ENCODE measurements at places on chromosomes 13 and 19.

DNA sequence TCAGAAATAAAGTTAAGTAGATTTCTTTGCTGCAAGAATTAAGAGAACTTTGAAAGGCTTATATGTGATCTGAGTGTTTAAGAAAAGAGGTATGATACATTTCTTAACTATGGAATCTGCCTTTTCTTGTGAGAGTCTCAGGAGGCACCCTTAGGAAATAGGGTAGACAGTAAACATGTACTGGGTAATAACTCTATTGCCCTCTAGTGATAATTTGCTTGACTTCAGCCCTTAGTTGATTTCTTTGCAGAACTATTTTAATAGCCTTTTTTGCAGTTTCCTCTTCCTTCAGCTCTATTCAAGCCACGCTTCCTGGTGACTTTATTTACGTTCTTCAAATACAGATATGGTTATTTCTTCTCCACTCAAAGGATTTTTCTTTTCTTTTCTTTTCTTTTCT lies 37.0 kb upstream of the CCNA1 start:
- no peak for DNase-seq

- DNase-seq: no peak
Measured at GRCh38 chr13:59671881-59672280, 491.8 kb downstream of the DIAPH3 start.

DNA sequence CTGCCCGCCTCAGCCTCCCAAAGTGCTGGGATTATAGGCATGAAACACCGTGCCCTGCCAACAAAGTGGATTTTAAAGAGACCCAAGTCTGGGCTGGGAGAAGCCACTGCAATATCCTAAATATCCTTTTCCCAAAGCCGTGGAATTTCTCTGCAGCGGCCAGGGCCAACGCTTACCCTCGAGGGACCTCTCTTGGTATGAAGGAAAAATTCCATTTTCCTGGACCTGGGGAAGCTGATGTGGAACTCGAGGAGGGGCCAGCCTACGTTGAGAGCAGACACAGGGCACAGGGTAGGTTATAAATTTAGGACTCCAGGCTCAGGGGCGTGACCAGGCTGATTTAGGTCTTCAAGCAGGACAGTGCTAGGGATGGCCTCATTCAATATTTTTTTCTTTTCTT lies 17.7 kb upstream of the UPF1 start:
- DNase-seq: no peak

GRCh38 chr13:102461302-102461701 lies 59.5 kb upstream of the FGF14 start:
- no peak for DNase-seq

GRCh38 chr13:80642641-80643040 lies 301.7 kb upstream of the SPRY2 start:
- DNase-seq: no peak

DNA sequence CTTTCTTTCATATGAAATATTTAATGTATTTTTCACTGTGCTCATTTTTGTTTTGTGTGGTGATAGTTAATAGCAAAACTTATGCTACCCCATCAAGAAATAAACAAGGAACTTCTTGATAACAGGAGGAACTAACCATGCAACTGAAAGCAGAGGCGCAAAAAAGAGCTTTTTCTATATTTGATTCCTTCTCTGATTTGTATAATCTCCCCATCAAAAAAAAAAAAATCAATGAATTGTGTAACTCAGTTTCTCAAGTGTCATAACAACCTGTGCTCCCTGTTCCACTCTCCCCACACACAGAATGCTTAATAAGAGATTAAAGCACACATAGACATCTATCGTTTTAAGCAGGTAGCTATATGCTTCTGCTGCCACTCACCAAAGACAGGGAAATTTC lies 67.3 kb upstream of the MED4 start:
- DNase-seq: no peak

DNA sequence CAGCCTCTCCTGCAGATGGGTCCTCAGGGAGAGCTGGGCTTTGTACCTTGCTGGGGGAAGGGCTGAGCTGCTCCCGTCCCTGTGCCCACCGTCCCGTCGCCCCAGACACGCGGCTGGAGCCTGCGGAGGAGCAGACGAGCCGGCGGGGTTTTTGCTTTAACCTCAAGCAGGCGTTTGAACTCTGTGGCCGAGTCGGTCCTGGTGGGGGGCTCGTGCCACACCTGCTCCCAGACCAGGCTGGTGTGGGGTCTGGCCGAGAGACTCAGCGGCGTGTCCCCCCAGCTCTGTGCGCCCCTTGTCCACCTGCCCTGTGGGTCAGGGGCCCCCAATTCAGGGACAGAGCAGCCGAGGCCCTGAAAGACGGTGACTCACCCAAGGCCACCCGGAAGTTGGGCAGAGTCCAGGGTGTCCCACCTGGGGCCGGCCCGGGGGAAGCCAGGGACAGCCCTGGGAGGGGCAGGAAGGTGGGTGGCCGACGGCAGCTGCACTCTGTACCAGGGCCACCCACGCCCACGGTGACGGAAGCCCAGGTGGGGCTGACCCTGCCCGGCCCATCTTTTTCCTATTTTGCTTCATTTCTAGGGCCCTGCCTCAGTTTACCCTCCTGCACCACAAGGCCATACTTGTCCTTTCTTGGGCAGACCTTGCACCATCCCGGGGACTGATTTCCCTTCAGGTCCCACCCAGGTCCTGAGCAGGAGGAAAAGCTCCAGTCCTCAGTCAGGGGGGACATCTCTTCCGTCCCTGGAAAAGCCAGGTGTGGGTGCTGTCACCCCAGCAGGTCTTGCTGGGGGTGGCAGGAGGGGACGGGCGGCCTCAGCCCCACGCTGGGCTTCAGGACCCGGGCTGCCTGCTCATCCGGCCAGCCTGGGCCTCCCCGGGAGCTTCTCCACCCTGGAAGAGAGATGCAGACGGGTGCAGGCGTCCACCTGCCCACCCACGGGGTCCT lies 5.3 kb downstream of the EFNA2 start:
- DNase-seq: no peak

- no peak for DNase-seq
Measured at GRCh38 chr13:104106705-104107393, 1040.6 kb upstream of the SLC10A2 start.

DNA sequence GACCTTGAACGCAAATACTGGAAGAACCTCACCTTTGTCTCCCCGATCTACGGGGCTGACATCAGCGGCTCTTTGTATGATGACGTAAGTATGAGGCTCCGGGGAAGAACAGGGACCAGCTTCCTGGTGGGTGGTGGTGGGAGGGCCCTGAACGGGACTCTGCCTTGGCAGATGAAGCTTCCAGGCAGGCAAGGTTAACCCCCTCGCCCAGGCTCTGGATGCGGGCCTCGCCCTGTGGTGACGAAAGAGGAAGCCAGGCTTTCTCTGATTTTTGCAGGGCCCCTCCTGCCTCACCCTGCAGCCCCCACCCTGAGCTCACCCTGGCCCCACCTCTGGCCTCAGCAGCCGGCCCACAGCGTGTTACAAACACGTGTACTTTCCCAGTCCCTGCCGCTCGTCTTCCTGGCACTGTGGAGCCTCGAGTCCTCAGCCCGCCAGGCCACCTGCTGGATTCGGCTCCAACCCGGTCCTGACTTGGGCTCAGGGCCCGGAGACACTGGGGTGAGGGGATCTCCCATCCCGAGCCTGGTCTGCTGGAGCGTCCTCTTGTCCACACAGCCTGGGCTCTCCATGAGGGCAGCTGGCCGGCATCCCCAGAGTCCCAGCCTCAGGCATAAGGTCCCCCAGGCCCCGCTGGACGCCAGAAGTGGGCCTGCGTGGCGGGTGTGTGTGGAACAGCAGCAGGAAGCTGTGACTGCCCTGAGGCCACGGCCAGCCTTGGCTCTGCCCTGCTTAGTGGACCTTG lies 72.4 kb downstream of the KDM4B start:
- no peak for DNase-seq

DNA sequence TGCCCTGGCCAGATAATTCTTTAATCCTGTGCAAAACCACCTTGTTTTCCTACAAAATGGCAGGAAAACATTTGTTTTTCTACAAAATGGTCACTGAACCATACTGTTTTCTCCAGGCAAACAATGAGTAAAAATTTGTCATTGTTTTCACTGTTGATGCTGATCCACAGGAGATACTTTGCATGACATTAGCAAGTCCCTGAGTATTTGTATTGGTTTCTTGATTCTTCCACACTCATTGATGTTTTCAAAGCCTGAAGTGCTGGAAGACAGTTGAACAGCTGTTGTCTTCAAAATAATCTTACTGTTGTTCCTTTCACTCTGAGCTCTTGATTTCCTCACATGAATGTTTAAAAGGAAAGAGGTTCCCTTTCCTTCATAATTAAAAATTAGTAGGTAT lies 123.1 kb upstream of the HTR2A start:
- no peak for DNase-seq

- no peak for DNase-seq
Measured at GRCh38 chr13:21435687-21436151, 23.4 kb downstream of the ZDHHC20 start.

DNA sequence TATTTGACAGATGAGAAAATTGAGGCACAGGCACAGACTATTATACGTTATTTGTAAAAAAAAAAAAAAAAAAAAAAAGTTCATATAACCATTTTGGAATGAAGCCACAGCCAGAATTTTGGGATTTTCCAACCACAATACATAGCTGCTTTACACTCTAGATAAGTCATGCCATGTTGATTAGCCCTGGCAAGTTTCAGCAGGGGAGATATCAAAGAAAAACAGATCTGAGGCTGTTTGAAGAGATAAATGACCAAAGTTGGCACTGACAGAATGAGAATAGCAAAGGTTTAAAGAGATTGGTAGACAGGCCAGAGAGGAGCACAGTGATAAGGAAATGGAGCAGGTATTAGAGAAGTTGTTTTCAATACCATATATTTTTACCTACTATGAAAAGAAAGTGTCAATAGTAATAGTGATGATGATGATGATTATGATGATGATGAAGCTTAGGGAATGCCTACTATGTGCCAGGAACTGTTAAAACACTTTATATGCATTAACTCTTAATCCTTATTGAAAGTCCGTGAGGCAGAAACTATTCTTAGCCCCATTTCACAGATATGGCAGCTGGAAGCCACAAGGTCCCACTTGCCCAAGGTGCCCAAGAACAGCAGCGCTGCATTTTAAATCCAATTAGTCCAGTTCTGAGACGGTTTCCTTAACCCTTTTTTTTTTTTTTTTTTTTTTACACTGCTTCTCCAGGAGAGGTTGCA lies 105.5 kb downstream of the MBNL2 start:
- no peak for DNase-seq

DNA sequence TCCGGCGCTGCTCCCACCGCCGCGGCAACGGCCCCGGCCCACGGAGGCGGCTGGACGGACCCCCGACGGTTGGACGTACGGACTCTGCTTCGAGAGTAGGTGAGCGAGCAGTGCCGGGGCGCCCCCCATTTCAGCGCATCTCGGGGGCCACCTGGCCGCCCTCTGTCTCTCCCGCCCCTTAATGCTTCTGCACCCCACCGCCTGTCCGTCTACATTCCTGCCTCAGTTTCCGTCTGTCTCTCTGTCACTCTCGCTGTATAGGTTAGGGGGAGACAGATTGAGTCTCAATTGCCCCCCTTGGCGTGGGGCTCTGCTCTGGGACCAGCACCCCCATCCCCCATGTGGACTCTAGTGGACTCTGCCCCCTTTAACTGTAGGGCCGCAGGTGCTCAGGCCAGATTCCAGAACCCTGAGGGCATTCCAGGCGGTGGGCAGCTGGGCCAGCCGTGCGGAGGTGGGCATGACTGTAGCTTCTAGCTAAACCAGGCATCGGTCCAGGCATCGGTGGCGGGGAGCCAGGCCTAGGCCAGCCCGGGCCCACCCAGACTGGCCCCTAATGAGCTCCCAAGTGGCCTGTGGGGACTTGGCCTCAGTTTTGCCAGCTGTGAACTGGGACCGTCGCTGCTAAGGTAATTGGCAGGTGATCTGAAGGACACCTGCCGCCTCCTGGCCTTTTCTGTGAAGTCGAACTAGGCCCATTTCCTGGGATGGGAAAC lies 373 bp downstream of the TNFAIP8L1 start:
- no peak for DNase-seq

DNA sequence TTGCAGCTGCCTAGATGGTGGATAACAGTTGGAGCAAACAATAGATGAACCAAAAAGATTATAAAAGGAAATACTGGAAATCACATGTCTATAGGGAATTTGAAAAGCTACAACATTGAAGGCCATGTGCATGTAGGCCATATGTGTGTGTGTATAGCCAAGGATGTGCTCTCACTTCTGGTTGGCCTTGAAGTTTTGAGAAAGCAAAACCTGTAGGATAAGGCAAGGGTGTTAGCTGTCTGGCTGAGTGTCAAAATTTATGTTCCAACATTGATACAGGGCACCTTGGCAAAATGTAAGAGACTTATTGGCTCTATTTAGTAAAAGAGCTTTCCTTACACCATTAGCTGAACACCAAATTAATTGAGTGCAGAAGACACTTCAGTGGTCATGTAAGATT lies 1723.6 kb upstream of the PCDH20 start:
- no peak for DNase-seq

DNA sequence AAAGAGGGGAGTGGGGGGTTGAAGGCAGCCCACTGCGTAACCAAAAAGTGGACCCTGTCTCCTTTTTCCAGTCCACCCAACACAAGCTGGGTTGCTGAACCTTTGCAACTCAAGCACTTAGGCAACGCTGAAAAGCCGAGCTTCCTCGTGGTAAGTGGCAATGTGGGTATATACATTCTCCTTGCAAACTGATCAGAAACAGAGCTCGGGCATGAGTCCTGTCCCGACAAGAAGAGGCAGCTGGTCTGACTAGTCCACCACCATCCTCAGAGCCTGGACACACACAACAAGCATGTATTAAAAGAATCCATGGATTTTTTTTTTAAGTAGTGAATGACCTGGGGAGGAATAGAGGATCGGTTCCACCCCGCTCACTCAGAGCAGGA lies 240.6 kb upstream of the ZNF507 start:
- DNase-seq: no peak

DNA sequence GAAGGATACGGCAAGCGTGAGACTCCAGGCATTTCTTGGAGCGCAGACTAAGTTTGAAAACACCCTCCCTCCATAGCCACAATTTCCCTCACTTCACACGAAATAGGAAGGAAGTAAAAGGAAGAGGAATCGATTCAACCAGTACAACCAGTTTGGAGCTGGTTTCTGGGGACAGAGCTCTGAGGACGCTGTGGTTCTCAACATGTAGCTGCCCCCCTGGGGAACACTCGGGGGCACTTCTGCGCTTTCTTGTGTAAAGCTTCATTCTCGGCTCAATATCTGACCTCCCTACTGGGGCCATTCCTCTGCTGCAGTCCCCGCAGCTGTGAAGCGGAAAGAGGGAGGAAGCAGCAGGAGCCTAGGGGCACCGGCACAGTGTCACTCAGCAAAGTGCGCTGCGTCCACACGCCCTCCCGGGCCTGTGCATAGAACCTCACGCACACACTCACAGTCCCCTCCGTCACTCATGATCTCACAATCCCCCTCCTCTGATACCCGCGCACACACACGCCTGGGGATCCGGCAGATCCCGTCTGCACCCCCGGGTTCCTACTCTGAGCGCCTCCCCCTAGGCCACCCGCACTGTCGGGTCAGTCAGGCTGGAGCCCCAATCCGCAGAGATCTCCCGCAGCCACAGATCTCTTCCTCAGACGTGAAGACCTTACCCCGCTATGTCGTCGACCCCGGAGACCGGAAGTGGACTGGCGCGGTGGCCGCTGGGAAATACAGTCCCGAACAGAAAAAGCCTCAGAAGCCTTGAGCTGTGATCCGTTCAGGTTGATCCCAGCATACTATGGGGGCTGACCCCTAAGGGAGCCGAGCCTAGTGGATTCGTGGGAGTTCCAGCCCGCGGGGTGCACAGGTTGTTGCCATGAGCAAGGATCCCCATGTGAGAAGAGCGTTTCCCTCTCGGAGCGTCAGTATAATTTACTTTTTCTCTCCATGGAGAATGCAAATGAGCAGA lies at the start of gene ZNF780A:
TSS of gene ZNF780A (minus strand) at position 703 of the 964 bp plus-strand sequence. CDS start 6,190 bp downstream, outside the sequence.
- peak; percentile 71 for DNase-seq

GRCh38 chr19:29643361-29643935 lies 21.8 kb upstream of the PLEKHF1 start:
- no peak for DNase-seq

Data from NCI-H526 treated with DMSO at 0.1 percent for 48 hours (cell line).